Stimulated activated CD8-positive, alpha-beta memory T cell treated with anti-CD3 and anti-CD28 coated beads, Interleukin-7, amount 100 ng/mL, for 24 hours (primary cell): ENCODE measurements at places on chromosomes 11 and 22.

- DNase-seq = no peak
Observed at GRCh38 chr11:47278058-47278457, 8.1 kb downstream of the MADD start.

DNA sequence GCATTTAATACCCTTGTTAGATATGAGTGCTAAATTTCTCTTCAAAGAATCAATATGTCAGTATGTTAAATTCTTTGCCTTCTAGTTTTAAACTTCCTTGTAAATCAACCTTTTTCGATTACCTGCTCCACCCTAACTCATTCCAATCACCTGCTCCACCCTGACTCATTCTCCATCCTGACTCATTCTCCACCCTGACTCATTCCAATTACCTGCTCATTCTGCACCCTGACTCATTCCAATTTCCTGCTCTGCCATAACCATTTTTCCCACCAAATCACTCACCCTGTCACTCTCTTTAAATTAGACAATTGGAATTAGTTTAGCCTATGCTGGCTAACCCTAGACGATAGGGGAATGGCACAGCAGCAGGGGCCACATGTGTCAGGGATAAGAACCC, 519.5 kb upstream of the LRRC4C start:
- no peak for DNase-seq

- no peak for DNase-seq
Observed at GRCh38 chr22:46452195-46453005, 85.0 kb downstream of the CELSR1 start.

DNA sequence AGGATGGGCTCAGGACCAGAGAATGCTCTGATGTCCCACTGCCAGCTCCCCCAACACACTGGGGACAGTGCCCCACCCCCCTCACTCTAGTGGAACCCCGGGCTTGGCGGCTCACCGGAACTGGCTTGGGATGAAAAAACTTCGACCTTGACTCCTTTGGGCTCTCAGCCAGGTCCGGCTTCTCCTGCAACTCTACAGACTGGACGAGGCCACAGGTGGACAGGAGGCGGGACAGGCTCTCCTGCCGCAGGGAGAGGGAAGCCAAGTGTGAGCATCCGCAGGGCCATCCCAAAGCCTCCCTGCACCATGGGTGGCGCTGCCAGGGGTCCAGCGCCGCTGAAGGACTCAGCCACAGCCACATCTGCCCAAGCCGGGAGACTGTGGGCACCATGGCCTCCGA, 3.7 kb downstream of the RRP7A start:
- DNase-seq = no peak

GRCh38 chr11:61712314-61712713, 32.1 kb downstream of the DAGLA start:
- DNase-seq = no peak

GRCh38 chr22:49992921-49993648, 19.5 kb downstream of the IL17REL start:
- DNase-seq = peak; percentile 44

GRCh38 chr22:19689408-19689807, 24.9 kb upstream of the SEPTIN5 start:
- DNase-seq = no peak

- no peak for DNase-seq
Observed at GRCh38 chr22:30869667-30870395, 98.7 kb downstream of the MORC2 start.

- DNase-seq = no peak
Observed at GRCh38 chr11:83601914-83602527, 315.9 kb upstream of the CCDC90B start.

- no peak for DNase-seq
Observed at GRCh38 chr22:27100789-27101188, 443.4 kb downstream of the MIAT start.

- peak; percentile 59 for DNase-seq
Observed at GRCh38 chr11:58654079-58654907, 31.8 kb downstream of the CNTF start.

DNA sequence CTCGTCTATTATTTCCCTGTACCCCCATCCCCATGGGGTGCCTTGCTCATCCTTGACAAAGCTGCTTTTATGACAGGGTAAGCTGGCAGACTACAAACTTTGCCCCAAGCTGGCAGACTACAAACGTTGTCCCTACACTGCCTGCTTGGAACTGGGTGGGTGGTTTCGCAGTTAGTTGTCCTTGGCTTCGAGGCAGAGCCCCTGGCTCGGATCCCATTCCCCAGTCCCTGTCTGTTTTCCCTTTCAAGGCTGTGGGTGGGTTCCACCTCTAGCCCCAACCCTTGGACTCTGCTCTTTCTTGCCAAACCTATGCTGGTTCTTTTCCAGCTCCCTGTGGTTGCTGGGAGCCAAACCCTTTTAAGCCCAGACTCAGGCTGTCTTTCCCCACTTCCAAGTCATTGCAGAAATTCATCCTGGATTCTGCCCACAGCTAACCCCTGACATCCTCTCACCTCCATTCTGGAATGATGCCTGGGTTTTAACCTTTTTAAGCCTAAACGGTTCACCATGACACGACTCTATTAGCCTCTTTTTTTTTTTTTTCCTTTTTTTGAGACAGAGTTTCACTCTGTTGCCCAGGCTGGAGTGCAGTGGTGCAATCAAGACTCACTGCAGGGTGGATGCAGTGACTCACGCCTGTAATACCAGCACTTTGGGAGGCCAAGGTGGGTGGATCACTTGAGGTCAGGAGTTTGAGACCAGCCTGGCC, 9.2 kb upstream of the RBM14 start:
- no peak for DNase-seq

GRCh38 chr11:62958547-62959421, 26.0 kb downstream of the SLC22A6 start:
- DNase-seq = no peak

DNA sequence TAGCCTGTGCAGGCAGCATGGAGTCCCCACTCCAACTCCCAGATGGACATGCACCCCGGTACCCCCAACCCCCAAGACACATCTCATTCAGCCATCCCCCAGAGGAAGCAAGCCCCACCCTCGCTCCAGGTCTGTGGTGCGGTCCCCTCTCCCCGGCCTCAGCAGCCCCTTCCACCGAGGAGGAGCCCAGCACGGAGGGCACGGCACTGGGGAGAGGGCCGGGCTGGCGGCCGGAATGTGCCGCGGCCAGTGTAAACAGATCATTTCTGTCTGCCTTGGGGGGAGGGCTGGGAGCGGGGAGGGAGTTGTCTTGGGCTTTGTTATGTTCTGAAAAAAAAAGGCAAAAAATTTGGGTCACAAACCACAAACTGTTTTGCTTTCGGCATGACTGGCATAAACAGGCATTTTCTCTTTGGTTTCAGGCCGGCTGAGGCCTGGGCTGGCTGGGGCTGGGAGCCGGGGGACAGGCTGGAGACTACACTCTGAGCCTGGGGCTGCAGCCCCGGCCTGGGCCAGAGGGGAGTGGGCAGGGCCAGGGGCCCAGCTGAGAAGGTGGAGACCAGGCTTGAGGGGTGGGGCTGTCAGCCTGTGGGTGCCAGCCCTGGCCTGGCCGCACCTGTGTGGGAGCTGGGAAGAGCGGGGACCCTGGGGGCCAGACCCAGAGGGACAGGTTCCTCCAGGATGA, 16.8 kb downstream of the IGF2 start:
- no peak for DNase-seq

GRCh38 chr11:46676436-46677158, 23.8 kb downstream of the ARHGAP1 start:
- no peak for DNase-seq

DNA sequence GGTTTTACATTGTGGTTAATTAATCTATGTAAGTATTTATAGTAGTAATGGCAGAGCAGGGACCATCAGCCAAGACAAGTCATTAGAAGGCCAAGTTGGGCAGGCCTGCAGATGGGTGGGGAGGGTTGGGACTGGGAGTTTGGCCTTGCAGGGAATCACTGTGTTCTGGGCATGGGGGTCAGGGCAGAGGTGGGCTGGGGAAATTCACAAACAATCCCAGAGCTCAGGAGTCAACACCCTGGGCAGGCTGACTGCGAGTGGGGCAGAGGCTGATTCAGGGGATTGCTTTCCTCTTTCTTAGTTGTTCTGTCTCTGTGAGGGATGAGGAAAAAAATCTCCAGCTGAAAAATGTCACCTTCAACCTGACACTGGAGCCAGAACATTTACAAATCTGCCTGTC, 322.5 kb downstream of the NTM start:
- no peak for DNase-seq

GRCh38 chr11:22797047-22797446, 32.6 kb downstream of the SVIP start:
- DNase-seq = no peak

GRCh38 chr11:102592131-102592530, 33.0 kb downstream of the MMP20 start:
- DNase-seq = no peak
